Pulmonary artery endothelial cell (primary cell): ENCODE measurements at places on chromosomes 1 and 21.

- DNase-seq: no peak
These were observed 26.6 kb upstream of the SOX13 start for GRCh38 chr1:204046346-204046745.

DNA sequence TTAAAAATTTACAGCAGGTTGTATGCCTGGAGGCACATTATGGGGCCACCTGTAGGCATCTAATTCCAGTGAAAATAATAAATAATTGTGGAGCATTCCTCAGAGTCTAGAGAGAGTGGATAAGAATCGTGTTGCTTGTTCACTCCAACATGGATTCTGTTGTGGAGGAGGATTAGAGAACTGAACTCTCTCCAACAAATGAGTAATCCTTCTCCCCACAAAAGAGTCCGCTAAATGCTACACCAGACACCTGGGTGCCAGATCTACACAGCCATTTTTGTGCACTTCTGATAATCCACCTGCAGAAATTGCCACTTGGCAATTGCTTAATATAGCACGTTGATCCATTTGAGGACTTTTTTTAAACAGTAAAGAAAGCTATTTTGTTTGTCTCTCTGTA is 113.7 kb upstream of the DPYD start:
- no peak for DNase-seq

- DNase-seq: no peak
These were observed 1.9 kb downstream of the OLIG1 start for GRCh38 chr21:33071770-33072306.

GRCh38 chr1:13487957-13488356 is 25.8 kb downstream of the LRRC38 start:
- no peak for DNase-seq

- no peak for DNase-seq
These were observed at the start of gene FMOD for GRCh38 chr1:203351037-203351625. Gene FMOD (minus strand): TSS chr1:203351122. CDS start chr1:203348270, 2,852 bp downstream.

DNA sequence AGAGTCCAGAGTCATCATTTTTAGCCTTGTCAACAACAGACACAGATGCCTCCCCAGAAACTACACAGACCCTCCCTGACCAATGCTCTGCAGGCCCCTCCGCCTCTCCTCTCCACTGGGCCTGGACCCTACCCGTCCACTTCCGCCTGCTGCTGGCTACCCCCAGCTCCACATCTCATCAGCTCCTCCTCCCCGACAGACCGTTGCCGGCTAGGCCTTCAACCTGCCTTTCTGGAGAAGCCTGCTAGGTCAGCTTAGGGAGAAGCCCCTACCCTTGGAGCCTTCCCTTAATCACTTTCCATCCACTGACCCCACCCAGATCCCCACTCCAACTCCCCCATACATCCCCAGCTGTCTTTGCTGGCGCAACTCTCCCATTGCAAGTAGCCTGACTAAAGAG is 1.4 kb downstream of the TRIM17 start:
- DNase-seq: no peak

- no peak for DNase-seq
These were observed 26.3 kb downstream of the SAMD13 start for GRCh38 chr1:84327830-84328229.
